ENCODE measurements at places on chromosomes 12 and 14.

GRCh38 chr12:130051900-130052299, 110.4 kb upstream of the FZD10 start:
- no peak for DNase-seq

DNA sequence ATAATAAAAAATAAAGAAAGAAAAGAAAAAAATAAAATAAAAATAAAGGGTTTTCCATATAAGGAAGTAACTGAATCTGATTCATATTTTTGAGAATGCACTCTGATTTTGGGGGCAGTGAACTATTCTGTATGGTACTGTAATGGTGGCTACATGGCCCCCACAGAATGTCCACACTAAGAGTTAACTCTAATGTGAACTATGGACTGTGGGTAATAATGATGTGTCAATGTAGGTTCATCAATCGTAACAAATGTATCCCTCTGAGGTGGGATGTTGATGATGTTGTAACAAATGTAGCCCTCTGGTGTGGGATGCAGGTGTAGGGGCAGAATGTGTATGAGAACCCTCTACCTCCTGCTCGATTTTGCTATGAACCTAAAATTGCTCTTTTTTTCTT, 13.8 kb downstream of the KRT8 start:
- no peak for DNase-seq

DNA sequence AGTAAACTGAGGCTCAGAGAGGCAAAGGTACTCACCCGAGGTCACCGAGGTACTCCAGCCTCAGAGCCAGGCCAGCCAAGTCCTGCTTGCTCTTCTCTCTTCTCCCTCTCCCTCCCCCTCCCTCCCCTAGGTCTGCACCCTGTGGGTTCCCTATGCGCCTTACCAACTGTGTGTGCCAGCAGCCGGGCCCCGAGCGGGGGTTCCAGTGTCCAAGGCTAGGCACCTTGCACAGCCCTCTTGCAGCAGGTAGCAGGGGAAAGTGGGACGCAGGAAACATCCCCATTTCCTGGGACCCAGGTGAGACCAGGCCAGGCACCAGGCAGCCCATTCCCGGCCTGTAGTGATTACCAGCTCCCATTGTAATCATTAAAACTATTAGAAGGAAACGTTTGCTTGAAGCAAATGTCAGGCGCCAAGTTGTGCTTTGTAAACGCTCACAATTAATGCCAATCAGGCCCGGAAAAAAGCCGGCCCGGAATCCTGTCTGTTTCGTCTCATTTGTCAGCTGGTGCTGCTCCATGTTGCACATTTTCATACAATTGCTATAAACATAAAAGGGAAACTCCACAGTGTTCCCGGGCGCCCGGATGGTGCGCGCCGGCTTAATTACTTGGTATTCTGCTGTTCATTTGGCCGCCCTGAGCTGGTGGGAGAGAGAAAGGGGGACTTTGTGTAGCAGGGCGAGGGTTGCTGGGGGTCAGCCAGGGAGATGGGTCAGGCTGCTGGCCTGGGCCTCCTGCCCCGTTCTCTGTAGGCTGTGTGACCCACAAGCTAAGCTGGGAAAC, 11.9 kb downstream of the FAM222A start:
- no peak for DNase-seq

DNA sequence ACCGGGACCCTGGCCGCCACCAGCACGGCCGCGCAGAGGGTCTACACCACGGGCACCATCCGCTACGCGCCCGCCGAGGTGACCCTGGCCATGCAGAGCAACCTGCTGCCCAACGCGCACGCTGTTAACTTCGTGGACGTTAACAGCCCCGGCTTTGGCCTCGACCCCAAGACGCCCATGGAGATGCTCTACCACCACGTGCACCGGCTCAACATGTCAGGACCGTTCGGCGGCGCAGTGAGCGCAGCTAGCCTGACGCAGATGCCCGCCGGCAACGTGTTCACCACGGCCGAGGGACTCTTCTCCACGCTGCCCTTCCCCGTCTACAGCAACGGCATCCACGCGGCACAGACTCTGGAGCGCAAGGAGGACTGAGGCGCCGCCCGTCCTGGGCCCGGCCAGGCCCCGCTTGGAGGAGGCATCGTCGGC, 150.1 kb downstream of the EGLN3 start:
- DNase-seq, result no peak

- no peak for DNase-seq
These were observed 151.5 kb downstream of the ATXN7L3B start for GRCh38 chr12:74689071-74689655.

DNA sequence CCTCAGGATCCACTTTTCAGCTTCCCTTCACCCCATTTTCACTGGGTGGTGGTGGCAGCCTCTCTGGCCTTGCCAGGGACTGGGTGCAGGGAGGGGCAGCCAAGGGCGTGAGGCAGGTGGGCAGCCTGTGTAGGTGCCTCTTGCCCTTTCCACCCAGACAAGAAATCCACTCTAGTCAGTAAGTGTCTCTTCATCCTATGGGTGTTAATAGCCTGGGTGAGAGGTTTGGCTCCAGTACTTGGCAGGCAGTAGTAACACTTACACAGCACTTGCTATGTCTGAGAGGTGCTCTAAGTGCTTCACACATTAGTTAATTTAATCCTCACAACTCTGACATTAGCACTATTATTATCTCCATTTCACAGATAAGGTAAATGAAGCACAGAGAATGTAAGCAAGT, 171.9 kb downstream of the EMP1 start:
- DNase-seq, result no peak

DNA sequence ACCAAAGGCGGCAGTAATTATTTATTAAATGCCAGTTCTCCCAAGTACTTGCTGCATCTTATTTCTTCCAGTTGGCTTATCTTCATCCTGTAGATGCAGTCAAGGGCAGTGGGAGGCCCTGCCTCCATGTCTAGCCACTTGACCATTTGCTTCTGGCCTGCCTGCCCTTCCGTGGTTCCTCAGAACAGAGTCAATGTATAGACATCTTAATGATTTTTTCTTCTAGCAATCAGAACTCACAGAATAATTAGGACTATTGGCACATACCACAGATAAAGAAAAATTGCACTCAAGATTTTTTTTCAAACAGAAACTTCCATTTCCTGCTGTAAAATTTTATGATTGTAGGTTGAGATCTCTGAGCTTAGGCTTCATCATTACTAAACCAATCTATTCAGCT, 20.9 kb downstream of the NR1H4 start:
- no peak for DNase-seq

DNA sequence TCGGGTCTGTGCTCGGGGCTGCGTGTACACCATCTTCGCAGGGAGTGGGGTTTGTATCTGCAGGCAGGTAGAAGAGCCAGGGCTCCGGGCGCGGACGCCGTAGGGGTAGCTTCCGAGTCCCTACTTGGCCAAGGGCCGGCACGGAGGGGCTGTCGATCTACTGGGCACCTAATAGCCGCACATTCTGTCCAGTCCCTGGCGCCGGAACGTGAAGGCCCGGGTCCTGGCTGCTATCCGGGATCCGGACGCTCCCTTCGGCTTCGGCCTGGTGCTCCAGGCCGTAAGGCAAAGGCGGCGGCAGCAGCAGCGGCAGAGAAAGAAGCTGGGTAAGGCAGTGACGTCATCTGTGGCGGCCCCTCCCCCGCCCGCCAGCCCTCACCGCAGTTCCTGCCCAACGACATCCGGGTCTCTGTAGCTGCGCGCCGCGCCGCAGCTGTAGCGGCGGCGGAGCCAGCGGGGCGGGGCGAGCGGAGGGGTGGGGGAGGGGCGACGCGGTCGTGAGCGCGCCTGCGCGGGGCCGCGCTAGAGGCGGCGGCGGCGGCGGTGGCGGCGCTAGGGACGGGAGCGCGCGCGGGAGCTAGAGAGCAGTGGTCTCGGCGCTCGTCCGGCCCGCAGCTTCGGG, at the start of gene PPM1A:
PPM1A (plus strand) TSS at position 525 of the 622 bp plus-strand sequence. CDS start 33,483 bp downstream, outside the sequence.
- peak; percentile 27 for DNase-seq

All from cortex of kidney (tissue), 1 donor.